ACHN (cell line): ENCODE measurements at places on chromosomes 11 and 22.

DNA sequence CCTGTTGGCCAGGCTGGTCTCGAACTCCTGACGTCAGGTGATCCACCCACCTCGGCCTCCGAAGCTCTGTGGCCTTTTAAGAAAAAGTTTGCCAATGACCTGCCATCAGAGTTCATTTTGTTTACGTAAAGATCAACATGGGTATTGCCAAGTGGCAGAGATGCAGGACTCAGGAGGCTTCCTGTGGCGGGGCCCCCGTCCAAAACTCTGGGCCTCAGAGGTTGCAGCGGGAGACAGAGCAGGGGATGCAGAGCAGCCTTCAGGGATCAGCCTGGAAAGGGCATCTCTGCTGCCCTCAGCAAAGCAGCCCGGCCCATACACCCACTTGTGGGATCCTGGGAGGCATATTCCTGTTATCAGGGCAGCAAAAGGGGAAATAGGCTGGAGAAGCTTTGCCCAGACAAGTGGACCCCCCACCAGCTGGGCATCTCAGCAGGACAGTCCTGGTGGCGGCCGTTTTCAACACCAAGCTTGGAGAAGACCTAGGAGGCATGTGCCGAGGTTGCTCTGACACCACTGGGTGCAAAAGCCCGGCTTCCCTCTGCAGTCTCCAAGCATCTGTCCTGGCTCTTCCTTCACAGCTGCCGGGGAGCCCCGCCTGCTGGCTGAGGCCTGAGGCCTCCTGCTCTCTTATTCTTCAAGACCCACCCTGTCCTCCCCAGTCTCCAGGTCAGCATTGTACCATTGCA lies 1152.4 kb downstream of the BRD1 start:
- no peak for DNase-seq

GRCh38 chr11:76087749-76088148 lies 118.6 kb downstream of the WNT11 start:
- no peak for DNase-seq

- no peak for DNase-seq
Observed at GRCh38 chr22:24101966-24102365, 79.3 kb upstream of the SUSD2 start.

GRCh38 chr11:29163231-29163630 lies 853.6 kb downstream of the KCNA4 start:
- no peak for DNase-seq

DNA sequence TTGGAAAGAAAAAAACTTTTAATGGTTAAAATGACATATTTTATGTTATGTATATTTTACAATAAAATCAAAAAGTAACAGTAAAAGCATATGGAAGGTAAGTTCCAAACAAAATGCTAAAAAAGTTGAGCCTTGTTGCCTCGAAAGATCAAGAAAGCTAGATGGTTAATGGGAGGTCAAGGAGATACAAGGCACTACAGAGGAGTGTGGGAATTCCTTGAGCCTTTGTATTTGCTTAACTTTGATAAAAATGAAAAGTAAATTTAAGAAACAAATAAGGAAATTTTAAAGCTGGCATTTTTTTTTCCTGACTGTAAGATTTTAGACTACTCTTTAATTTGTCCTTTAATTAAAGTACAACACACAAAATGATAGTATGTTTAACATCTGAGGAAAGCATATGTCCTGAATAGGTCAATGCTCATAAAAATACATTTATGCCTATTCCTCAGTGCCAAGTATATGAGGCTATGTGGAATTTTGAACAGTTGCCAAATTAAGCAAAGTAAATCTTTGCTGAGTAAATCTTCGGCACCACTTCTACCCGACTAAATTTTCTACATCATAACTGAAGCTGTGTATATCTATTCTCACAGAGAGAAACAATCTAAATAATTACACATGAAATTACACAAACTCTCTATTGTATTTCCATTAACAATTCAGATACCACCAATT lies 108.8 kb downstream of the TTC28 start:
- DNase-seq = no peak

GRCh38 chr11:69115586-69116560 lies 39.9 kb upstream of the SMIM38 start:
- peak; percentile 49 for DNase-seq

- DNase-seq = no peak
Observed at GRCh38 chr11:100970283-100971164, 159.1 kb downstream of the PGR start.

DNA sequence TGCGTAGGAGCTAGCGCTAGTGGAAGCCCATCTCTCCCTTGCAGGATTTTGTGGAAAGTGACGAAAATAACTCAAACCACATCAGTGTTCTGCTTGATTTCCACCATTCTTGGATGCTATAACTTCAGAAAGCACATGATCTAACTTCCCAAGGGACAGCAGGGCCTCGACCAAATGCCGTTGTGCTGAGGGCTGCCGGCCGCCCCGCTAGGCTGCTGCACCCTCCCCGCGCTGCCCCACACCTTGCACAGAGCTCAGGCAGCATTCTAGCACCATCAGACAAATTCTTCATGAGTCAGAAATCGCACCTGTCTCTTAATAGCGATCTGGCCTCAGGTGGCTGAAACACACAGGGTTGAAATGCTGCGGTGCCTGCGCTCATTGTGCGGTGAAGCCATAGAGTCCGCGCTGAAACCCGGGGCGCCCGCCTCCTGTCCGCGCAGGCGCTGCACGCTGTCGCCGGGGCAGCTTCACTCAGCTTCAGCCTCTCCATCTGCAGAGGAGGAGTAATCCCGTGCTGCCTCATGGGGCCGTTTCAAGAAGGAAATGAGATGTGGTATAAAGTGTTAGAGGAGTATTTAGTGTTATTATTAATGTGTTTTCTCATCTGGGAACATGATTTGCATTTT lies 59.2 kb upstream of the B3GAT1 start:
- DNase-seq = no peak

DNA sequence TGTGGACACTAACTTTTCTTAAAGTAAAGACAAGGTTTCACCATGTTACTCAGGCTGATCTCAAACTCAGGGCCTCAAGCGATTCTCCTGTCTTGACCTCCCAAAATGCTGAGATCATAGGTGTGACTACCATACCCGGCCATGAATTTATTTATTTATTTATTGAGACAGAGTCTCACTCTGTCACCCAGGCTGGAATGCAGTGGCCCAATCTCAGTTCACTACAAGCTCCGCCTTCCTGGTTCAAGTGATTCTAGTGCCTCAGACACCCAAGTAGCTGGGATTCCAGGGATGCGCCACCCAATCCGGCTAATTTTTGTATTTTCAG lies 29.7 kb upstream of the PCF11 start:
- no peak for DNase-seq

DNA sequence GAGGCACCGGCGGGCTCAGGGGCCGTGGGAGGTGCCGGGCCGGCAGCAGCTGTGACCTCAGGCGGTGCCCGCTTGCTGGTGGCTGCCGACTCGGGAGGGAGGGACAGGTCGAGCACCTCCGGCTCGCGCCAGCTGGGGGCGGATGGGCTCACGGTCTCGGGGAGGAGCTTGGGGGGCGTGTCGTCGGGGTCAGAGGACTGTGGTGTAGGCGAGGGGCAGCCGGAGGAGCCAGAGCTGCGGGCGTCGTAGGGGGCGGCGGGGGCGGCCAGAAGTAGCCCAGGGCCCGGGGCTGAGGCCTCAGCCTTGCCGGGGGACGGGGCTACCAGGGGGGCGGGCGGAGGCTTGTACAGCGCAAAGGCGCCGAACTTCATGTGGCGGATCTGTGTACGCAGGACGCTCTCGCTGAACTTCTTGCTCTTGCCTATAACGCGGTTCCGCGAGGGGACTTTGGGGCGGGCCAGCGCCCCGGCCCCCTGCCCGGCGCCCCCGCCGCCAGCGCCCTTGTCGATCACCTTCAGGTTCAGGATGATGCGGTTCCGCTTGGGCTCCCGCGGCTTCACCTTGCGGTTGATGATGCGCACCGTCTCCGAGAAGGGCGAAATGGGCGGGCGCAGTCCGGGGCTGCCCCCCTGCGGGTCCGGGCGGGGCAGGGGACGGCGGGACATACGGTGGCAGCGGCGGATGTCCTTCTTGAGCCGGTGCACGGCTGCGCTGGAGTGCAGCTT lies 5.5 kb downstream of the CBX6 start:
- DNase-seq = no peak

- no peak for DNase-seq
Observed at GRCh38 chr22:30288419-30289140, 725 bp downstream of the CASTOR1 start.

DNA sequence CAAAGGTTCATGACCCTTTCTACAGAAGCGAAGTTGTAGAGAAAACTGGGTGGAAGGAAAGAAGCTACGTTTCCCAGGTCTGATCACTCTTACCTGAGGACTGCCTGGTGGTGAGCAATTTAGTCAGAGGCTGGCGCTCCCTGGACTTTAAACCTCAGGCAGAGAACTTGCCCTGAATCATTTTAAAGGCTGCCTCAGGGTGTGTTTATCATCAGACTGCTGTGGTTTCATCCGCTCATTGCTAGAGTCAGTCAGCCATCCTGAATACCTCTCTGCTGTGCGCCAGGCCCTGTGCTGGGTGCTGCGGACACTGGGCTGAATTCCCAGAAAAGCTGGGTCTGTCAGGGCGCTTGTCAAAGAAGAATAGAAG lies 2.7 kb downstream of the DTX4 start:
- DNase-seq = peak; percentile 2
